T-helper 2 cell treated with Interferon-gamma antibody and Interleukin-4, amounts not matched to agents 5 μg/mL and 100 μg/mL, for 36 hours (primary cell): ENCODE measurements at places on chromosomes 7 and 10.

DNA sequence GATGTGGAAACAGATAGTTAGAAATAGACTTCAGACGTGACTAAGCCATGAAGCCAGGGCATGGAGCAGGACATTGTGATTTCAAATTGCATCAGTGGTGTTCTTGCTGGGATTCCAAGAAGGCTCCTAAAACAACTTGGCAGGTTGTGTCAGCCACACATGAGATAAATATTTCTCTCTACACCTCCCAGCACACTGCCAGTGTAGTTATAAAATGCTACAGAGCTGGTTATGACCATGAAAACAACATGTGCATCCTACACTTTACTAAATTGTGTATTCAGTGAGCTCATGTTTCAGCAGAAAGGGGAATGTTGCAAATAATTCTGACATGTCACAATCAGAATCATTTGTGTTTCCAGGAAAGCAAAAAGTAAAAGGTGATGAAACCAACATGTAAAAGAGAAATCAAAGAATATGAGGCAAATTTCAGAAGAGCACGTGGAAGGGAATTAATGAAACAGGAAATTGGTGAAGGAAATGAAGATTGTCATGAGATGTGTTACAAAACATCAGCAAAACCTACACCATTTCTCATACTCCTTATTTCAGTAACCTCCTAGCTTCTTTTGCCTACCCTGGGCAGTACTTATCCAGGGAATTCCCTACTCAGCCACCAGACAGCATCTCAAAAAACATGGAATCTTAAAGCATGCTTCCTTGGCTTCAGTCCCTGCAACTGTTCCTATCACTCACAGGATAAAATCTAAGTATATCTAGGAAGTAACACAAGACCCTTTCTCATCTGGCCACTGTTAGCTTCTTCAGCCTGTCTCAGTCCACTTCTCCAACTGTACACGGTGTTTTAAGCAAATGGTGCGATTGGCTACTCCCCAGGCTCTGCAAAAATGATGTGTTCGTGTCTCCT lies 5.8 kb upstream of the CYP3A7 start:
- no peak for DNase-seq

- DNase-seq, result no peak
Observed at GRCh38 chr10:10865913-10866312, 151.8 kb upstream of the CELF2 start.

DNA sequence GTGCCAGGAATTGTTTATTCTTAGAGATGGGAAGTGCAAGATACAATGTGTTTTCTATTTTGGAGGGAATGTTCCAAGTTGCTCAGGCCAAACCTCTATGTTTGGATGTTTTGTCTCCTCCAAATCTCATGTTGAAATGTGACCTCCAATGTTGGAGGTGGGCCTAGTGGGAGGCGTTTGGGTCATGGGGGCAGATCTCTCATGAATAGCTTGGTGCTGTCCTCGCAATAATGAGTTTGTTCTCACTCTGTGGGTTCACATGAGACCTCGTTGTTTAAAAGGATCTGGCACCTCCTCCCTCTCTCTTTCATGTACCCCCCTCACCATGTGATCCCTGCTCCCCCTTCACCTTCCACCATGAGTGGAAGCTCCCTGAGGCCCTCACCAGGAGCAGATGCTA lies 8.3 kb upstream of the GDF10 start:
- no peak for DNase-seq

DNA sequence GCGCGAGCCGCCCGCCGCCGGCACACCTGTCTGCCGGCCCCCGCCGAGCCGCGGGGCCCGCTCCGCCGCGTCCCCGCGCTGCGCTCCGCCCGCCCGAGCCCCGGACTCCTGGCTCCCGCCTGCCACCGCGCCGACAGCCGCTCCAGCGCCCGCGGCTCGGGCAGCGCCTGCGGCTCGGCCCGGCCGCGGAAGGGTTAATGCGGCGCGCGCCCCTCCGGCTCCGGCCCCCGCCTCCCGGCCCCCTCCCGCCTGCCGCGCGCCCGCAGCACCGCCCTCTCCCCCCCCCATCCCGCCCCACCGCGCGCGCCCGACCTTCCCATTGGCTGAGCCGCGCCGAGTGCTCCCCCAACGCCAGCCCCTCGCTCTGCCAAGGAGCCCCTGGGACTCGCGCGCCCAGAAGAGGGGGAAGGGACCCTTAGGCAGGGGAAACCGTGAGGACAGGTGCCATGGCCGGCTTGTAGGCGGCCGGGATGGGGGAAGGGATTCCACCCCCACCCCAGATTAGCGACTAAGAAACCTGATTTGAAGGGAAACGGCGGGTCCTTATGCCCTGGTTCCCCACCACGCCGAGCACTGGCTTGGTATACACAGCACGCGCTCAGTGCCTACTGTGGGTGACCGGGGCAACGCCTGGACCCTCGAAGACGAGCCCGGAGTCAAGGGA lies at the start of gene KCNH2:
KCNH2 (minus strand) TSS at position 196 of the 664 bp plus-strand sequence. CDS start 408 bp downstream, outside the sequence.
- DNase-seq, result no peak

DNA sequence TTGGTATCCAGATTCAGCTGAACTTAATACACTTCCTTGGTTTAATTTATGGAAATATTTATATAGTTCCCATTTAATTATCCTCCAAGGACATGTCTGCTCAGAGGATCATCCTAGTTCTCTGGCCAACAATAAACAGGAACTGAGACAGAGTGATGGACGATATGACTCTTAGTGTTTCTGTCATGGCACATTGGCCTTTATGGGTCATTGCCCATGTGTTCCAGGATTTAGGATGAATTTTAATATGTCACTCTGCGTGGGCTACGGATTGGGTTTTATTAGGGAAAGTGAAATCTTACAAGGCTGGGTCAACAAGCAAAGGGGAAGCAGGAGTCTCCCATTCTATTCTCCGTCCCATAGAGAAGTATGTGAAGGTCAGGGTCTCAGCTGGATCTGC lies 18.8 kb upstream of the TNPO3 start:
- no peak for DNase-seq

GRCh38 chr10:86066696-86067095 lies 299.9 kb downstream of the GRID1 start:
- no peak for DNase-seq

DNA sequence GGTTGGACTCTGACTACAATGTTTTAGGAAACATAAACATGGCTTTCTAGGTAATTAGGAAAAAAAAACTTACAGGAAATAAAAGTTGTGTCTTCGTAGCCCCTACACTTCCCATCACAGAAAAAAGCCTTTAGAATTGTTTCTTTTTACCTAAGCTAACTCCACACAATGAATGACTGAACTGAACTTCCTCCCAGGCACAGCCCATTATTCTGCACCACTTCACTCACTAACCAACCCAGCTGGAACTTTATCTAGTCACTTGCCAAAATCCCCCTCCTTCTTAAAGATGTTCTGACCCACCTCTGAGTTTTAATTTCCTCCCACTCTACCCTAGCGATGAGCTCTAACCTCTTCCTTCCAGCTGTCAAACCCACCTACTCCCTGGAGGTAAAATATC lies 91.7 kb upstream of the MEOX2 start:
- no peak for DNase-seq

DNA sequence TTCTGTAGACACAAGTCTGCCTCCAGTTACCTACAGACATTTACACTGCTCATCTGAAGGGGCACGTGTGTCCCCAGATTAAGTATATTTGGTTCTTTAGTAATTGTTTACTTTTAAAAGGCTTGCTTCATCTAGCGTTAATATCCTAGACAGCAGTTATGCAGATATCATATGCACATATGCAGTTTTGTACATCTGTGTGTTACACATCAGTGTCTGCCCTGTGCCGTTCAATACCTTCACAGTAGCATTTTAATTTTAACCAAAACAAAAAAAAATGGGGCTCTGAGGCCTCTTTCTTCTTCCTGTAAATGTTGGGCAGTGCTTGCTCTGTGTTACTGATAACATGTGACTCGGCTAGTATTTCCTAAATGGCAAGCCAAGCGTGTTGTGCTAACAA lies 331.4 kb upstream of the MGMT start:
- DNase-seq, result no peak

DNA sequence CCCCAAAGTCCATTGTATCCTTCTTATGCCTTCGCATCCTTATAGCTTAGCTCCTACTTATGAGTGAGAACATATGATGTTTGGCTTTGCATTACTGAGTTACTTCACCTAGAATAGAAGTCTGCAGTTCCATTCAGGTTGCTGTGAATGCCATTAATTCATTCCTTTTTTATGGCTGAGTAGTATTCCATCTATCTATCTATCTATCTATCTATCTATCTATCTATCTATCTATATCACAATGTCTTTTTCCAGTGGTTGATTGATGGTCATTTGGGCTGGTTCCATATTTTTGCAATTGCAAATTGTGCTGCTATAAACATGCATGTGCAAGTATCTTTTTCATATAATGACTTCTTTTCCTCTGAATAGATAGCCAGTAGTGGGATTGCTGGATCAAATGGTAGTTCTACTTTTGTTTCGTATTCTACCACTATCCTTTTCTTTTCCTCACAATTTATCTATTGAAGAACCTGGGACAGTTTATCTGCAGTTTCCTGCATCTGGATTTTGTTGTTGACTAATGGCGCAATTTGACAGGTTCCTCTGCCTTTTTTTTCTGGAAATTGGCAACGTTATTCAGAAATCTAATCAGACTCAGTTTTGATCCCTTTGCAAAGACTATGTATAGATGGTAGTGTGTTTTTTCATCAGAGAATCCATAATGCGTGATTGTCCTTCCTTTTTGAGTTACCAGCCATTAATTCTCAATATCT lies 287.2 kb downstream of the ARL4A start:
- DNase-seq, result no peak

DNA sequence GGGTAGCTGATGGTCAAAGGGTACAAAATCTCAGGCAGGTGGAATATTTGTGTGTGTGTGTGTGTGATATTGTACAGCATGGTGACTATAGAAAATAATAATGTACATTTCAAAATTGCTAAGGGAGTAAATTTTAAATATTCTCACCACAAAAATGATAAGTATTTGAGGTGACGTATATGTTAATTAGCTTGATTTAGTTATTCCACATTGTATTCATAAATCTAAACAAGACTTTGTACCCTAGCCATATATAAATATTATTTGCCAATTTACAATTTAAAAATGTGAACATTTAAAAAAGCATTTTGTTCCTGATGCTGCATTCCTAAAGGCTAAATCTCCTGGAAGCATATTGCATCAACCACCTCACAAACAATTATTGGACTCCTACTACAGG lies 47.0 kb downstream of the PFKFB3 start:
- no peak for DNase-seq

DNA sequence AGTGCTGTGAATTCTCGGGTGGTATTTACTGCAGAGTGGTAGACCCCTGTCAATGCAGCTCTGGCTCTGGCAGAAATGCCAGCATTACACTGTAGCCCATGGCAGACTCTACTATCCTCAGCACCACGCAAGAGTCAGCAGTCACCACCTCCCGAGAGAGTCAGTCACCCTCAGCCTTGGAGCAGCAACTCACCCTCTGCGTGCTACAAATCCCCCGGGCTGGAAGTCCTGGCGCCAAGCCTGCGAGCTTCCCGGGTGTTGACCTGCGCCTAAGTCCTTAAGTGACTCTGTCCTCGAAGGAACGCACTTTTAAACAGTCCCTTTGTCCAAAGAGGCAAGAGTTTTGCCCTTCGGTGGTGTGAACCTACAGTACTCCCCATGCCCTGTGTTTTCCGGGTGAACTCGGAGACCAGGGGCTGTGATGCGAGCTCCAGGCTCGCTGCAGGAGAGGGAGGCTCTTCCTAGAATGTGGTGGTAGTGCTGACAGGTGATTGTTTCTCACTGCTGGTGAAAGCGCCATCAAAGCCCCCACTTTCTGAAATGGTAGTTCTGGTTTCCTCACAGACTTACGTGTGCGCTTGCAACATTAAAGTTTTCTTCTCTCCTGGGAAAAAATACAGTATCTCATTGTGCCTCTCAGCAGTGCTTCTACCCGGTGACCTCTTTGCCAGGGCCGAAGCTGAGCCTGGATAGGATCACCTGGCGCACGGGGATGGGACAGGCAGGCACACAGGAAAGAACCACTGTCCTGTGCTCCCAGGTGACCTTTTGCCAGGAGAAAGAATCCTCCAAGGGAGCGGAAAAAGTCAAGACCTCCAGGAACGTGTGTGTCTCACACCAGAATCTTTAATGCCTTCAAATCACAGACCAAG lies 33.1 kb upstream of the MBL2 start:
- DNase-seq, result no peak

DNA sequence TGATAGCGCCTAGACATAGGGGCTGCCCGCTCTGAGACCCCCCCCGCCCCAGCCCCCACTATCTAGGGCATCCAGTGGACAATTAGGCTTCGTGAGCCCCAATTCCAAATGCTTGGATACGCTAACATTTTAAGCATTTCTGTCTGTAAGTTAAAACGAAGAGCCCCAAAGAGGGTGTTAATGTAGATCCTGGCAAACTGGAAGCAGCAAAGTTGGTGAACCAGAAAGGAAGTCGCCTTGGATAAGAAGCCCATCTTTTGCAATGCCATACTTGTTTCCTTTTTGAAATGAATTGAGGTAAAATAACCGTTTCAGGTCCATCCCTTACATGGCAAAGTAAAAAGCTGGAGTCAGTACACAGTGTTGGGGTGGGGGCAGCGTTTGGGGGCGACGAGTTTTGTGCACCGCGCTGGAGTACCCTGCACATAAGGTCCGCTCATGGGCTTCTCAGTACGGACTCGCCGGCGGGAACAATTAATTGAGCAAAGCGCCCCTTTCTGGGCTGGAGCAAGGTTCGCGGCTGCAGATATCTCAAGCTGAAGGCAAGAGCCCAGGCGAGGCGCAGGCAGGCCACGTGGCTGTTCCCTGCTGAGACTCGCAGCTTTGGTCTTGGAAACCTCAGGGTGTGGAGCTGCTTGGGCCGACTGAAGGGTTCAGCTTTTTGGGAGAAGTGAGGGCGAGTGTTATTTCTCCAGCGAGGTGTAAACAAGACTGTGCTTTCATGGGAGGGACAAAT lies 1.4 kb upstream of the TWIST1 start:
- DNase-seq, result no peak

DNA sequence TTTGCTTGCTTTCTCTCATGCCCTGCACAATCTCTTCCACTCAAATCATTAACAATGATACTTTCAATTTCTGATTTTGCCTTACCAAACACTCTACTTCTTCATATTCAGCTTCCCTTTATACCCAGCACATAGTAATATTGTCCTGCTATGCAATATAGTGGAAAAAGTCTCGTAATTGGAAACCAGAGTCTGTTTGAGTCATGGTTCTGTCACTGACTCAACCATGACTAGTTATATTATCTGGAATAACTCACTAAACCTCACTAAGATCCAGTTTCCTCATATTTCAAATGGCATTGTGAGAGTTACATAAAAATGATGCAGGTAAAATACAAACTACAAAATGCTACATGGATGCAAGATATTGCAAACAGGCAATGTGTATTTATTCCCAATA lies 98.5 kb upstream of the LRRTM3 start:
- DNase-seq, result no peak

- no peak for DNase-seq
Observed at GRCh38 chr10:128440513-128441160, 314.4 kb upstream of the MKI67 start.
